ENCODE measurements at places on chromosomes 1 and 21. TPM values are rescaled to one million over a fixed set of nuclear protein-coding genes. Genes with fewer than 3 reads are reported as not detected.

The ZBTB8B gene
- total RNA-seq = not detected

The NOC2L gene
- total RNA-seq = 41.0 TPM

The PSMB2 gene
- 22.1 TPM for total RNA-seq

The F5 gene
- 0.16 TPM for total RNA-seq

The HCRTR1 gene
- total RNA-seq = 0.18 TPM

The CR2 gene
- not detected for total RNA-seq

The TTLL10 gene
- total RNA-seq = not detected

The CCDC30 gene
- total RNA-seq = 5.8 TPM

The AIRE gene
- not detected for total RNA-seq

The MRPL9 gene
- 57.6 TPM for total RNA-seq

The METTL13 gene
- 19.6 TPM for total RNA-seq

The RIPPLY3 gene
- not detected for total RNA-seq

The NBPF8 gene
- total RNA-seq = 9.5 TPM

The SLC44A3 gene
- 1.6 TPM for total RNA-seq

The DPYD gene
- total RNA-seq = 183 TPM

The PRR9 gene
- total RNA-seq = not detected

The RHOU gene
- total RNA-seq = 4.2 TPM

The OR2L13 gene
- not detected for total RNA-seq

The FMOD gene
- 6.6 TPM for total RNA-seq

The CD34 gene
- total RNA-seq = 0.27 TPM

The SH3BGR gene
- 6.2 TPM for total RNA-seq

The ANGPTL7 gene
- 0.65 TPM for total RNA-seq

The FCER1A gene
- not detected for total RNA-seq

The PEX14 gene
- 12.2 TPM for total RNA-seq

The NTMT2 gene
- total RNA-seq = not detected

The GJB5 gene
- total RNA-seq = not detected

The TRNP1 gene
- total RNA-seq = 19.1 TPM

The C1orf74 gene
- total RNA-seq = 2.4 TPM

The MAP3K21 gene
- 0.18 TPM for total RNA-seq

The ZNF648 gene
- not detected for total RNA-seq

The UBXN10 gene
- not detected for total RNA-seq

The DNAJC28 gene
- total RNA-seq = 3.7 TPM

The BRWD1 gene
- 80.5 TPM for total RNA-seq

Measured in fibroblast of the aortic adventitia (primary cell).